ENCODE measurements at places on chromosomes 5 and 9. TPM values are rescaled to one million over a fixed set of nuclear protein-coding genes. Genes with fewer than 3 reads are reported as not detected.

DNA sequence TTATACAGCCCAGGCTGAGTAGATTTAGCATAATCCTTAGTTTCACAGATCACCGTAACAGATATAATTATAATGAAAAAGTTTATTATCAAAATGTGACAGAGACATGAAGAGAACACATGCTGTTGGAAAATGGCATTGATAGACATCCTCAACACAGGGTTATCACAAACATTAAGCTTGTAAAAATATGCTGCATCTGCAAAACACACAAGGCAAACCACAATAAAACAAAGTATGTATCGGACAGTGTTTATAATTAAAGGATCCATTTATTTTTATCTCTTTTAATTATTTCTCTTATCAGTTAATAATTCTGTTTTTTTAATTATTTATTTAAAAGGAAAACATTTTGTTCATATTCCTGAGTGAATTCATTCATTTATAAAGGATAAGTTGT is 829.9 kb upstream of the CDH9 start:
- DNase-seq, result no peak

The PCDHA5 gene
- total RNA-seq, result under 0.01 TPM

DNA sequence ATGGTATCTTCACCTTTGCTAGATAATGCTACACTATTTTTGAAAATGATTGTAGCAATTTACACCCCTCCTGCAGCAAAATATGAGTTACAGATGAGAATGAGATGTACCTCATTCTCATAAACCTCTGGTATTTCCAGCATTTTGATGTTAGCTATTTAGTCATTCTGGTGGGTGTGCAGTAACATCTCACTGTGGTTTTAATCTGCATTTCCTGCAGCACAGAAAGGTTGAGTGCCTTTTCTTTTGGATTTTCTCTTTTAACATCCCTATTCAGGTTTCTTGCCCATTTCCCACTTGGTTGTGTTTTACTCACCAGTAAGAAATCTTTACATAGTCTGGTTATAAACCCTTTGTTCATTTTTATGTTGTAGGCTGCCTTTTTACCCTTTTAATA is 206.2 kb downstream of the NR3C1 start:
- no peak for DNase-seq

DNA sequence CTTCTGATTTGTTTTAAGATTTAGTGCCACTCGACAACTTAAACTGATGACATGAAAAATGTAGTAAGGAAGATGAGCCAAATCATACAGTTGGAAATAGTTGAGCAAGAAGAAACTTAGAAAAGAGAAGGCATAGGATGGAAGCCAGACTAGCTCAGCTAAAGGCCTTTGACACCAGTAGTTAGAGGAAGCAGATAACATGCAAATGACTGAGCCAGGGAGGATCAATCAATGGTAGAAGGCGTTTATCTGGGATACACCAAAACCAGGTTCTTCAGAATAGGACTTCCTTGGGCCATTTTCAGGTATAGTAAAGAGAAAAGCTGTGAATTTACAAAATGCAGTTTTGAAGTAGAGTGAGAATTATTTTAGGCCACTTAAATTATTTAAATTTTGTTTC is 3.2 kb downstream of the TDRD7 start:
- DNase-seq, result no peak

All from hematopoietic multipotent progenitor cell (in vitro differentiated cells).